Activated CD4-positive, alpha-beta T cell treated with anti-CD3 and anti-CD28 coated beads for 4 hours (primary cell): ENCODE measurements at places on chromosomes 2 and 18.

DNA sequence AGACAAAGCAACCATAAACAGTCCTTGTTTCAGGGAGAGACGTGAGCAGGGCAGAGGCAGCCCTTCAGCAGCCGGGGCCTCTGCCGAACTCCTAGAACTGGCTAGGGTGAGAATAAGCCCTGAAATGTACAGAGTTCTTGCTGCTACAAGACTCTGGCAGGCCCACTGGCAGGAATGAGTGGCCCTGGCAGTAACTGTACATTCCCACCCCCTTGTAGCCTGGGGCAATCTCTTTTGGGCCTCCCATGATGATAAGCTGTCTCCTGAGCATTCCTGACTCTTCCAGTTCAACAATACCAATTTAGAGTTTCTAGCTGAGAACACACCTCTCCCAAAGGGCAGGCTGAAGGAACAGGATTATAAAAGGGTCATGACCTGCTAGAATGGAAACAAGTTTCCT is 54.3 kb downstream of the HAUS1 start:
- DNase-seq: no peak

GRCh38 chr18:46141199-46141598 is 37.0 kb downstream of the HAUS1 start:
- DNase-seq: no peak

GRCh38 chr2:80154231-80154915 is 150.2 kb downstream of the LRRTM1 start:
- DNase-seq: no peak

GRCh38 chr18:59061914-59062642 is 77.6 kb upstream of the SEC11C start:
- no peak for DNase-seq

DNA sequence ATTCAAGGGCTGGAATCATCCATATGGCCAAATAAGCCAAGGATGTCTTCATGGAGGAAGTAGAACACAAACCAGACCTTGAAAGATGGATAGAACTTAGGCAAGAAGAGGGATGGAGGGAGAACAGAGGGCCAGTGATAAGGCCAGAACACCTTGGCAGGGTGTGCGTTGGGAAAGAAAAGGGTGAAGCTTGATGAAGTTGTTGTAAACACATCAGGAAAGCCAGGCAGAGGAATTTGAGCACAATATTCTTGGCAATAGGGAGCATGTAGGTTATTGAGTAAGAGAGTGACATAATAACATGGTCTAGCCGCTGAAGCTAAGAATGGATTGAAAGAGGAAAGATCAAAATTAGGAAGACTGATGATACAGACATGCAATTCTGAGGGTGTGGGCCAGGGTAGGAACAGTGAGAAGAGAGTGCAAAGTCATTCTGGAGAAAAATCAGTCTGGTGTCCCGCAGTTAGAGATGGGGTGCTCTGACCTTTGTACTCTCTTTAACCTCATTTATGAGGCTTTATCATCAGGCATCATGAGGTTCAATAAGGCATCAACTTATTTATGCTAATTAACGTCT is 41.0 kb downstream of the SLC14A2 start:
- no peak for DNase-seq

DNA sequence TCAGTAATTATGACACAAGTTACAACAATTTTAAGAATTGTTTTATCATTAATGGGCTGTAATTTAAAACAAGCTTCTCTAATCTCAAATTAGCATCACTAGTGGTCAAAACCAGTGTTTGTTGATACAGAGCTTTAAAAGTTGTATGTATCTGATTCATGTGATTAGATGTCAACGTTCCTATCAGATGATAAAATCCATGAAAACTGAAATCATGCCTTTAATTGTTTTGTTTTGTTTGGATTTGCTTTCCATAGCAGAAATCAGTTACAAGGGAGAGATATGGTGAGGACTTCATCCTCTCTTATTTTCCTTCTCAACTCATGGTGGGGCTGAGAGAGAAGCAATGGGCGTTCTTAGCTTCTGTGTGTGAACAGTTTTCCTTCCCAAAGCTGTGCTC is 469.6 kb downstream of the PID1 start:
- DNase-seq: no peak

DNA sequence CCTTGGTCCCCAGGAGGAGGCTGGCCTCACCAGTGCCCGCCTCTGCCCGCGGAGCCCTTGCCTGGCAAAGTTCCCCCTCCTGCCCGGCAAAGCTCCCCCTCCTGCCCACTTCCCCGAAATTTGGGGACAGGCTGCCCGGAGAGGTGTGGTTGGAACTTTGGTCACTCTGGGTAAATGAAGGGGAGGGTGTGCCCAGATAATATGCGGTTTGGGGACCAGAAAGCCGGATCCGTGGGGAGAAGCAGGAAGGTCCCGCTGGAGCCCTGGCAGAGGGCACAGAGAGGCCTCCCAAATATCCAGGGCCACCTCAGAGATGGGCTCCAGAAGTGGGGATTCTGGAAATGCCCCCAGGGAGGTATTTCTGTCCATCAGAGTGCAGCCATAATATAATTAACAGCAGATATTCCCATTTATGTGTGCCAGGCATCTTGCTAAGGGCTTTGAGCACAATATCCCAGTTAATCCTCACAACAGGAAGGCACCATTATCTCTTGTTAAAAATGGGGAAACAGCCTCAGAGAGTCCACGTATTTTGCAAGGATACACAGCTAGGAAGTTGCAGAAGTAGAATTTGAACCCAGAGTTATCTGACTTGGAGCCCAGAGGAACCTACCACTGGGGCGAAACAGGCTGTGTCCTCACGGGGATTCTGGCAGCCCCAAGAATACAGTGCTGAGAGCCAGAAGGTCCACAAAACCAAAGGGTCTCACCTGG is 914 bp downstream of the STEAP3 start:
- DNase-seq: no peak

GRCh38 chr18:59681051-59681450 is 16.2 kb downstream of the CCBE1 start:
- no peak for DNase-seq

DNA sequence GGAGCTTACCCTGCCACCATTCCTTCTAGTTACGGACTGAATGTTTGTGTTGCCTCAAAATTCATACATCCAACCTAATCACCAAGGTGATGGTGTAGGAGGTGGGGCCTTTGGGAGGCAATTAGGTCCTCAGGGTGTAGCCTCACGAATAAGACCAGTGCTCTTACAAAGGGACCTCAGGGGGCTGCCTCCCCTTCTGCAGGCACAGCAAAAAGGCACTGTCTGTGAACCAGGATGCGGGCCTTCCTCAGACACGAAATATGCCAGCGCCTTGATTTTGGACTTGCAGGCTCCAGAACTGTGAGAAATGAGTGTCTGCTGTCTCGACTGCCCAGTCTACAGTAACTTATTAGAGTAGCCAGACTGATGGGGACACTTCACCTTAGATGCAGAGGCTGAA is 150.4 kb upstream of the HDAC4 start:
- no peak for DNase-seq

DNA sequence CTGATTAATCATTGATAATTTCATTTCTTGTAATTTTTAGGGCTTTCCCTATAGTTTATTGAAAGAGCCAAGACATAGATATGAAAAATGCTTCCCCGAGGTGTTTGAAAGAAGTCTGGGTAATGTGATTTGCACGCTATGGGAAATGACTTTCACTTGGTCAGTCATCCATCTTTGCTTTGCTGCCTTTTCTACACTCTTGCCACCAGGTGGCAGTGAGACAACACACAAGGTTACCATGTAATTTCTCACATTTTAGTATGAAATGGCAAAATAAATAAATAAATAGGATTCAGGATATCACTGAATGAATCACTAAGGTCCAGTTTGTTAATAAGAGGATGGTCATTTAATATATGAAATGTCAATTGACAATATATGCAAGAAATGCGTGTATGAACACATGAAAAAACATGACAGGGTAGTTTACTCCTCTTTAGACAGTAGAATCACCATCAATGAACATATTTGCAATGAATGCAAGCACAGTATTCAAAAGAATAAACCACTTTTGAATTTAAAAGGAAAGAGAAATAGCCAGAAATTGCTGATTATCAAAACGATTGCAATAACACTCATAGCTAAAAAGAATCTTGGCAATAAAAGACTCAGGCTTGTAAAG is 52.2 kb upstream of the KCNH7 start:
- no peak for DNase-seq

DNA sequence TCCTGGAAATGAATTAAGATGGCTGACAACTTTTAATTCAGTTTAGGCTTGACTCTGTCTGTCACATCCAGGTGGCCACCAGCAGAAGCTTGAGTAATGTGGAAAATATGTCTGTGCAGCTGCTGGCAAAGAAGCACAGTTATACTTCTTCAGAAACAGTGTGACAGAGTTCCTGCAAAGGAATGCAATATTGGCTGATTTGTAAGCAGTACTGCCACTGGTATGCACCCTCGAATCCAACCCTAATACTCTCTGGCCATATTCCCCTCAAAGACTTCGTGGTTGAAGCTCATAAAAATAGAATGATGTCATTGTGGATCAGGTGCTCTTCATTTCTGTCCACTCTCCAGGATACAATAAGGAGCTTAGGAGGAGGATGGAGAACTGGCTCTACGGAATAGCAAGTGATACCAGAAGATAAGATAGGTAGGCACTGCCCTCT is 86.2 kb downstream of the METTL8 start:
- no peak for DNase-seq

GRCh38 chr2:185202945-185203528 is 535.6 kb upstream of the FSIP2 start:
- DNase-seq: no peak

GRCh38 chr2:37391711-37392110 is 47.3 kb downstream of the QPCT start:
- no peak for DNase-seq

DNA sequence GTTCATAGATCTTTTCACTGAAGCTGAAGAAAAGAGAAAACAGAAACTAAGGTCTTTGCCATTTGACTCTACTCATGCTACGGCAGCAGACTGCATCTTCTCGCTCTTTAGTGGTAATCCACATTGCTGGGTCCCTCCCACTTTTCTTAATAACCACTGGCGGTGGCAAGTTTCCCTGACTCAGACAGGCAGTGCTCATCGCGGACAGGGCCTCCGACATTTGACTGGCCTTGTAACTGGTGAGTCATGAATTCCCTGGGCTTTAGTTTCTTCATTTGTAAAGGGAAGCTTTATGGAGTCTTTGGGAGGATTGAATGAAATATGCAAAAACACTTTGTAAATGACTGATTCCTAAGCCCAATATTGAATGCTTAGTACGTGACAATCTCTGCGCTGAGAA is 238.2 kb upstream of the RBBP8 start:
- DNase-seq: no peak

- no peak for DNase-seq
Observed at GRCh38 chr2:102144128-102144527, 1.6 kb downstream of the IL1R1 start.

GRCh38 chr2:74921236-74921736 is 37.2 kb upstream of the POLE4 start:
- no peak for DNase-seq

- DNase-seq: peak; percentile 43
Observed at GRCh38 chr2:162058973-162059668, 14.9 kb downstream of the DPP4 start.

DNA sequence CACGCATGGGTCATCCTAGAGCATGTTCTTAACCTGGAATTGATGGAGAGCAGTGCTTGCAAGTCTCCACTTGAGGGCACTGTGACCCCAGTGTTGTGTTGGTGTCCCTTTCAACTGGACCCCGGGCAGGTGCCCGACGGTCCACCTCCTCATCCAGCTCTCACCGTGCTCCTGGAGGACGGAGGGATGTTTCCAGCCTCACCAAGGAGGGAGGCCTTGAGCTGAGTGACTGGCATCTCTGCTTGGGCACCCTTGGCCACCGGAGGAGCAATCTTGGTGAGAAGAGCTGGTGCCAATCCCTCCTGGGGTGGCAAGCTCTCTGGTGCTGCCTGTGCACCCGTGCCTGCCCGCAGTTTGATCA is 45.4 kb upstream of the ASB18 start:
- DNase-seq: no peak

DNA sequence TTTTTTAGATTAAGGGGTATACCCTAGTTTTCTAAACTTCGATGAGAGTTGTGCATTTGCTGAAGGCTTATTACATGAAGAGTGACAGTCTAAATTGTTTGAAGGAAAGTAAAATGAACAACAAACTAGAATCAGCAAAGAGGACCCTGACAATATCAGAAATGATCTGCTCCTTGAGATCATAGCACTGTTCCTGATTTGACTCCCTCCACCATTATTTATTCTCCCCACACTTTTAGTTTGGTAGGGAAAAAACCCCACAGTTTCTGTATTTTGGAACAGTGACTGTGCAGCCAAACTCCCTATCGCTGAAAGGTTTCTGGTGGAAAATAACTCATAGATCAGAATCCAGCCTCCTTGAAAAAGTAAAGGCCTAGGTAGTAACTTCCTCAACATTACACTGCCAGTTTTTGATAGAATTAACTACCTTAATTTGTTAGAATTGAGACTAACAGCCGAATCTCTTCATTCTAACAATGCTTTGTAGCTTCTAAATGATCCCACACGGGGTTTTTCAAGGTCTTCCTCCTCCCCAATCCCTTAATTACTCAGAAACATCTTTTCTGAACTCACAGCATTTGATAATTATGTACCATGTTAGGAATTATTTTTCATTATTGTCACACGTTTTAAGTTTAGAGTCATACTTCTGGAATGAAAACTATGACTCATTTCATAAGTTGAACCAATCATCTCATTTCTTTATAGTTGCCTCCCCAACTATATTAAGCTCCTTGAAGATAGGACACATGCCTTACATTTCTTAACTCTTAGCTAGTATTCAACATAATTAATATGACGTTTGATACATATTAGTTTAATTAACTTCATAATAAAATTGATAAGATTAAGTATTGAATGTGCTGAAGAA is 2.9 kb downstream of the MYL12A start:
- no peak for DNase-seq

DNA sequence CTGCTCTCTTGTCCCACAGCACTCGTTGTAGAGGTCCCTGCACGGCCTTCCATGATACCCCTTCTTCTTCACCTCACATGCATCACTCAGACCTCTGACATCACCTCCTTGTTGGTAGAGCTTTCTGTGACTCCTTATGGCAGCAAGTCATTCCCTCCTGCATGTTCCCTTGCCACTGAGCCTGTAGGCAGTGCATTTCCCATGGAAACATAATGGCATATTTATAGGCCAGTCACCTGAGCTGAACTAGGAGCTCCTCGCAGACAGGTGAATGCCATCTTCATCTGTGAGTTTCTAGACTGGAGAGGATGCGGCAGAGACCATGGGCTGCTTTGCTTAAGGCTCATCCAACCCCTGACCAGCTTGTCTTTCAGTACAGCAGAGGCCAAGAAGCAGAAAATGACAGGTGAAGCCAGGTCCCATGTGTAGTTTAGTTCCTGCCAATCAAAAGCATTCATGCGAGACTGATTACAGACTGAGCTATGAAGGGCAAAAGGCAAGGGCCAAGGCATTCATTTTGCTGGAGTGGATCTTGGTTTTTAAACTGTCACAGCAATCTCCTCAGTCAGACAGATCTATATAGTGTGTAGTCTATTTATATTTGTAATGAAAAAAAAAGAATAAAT is 59.4 kb upstream of the NEDD4L start:
- no peak for DNase-seq

- DNase-seq: no peak
Observed at GRCh38 chr2:190550137-190550536, 15.6 kb upstream of the NEMP2 start.
